ENCODE measurements at places on chromosomes 2 and 18.

GRCh38 chr2:30693821-30694281 is 113.4 kb downstream of the CAPN13 start:
- no peak for DNase-seq

DNA sequence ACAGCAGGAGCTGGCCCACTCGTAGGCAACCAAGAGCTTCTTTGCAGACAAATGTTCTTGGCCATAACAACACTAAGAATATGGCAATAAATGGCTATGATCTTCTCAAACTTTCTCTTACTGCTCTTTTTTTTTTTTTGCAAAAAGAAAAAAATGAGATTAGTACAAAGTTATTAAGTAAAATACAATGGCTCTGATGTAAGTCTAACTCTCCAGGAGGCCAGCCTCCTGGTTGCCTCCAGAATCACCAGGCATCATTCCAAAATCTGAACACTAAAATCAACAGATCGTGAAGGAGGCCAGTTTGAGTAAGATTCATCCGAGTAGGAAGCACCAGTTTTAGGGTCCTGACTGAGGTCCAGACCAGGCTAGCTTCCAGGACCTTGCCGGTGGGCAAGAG is 20.8 kb upstream of the FIGN start:
- DNase-seq: no peak

GRCh38 chr2:113977060-113977659 is 87.3 kb downstream of the ACTR3 start:
- DNase-seq: no peak

GRCh38 chr18:25446972-25447371 is 95.0 kb upstream of the ZNF521 start:
- DNase-seq: no peak

GRCh38 chr2:107146181-107146580 is 260.2 kb upstream of the ST6GAL2 start:
- no peak for DNase-seq

DNA sequence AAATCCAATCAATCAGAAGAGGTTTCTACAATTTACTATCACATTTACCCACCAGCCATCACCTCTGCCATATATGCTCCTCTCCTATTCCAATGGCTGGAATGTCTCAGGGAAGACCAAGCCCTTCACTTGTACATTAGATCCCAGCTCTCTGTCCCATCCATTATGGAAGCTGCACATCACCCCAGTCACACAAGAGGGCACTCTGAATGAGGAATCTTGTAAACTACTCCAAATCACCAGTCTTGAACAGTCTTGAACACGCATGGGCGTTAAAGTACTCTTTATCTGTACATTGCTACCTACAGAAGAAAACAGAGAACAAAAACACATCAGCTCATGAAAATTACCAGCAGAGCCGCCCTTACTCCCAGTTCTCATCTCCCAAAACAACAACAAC is 38.7 kb downstream of the ZC3H8 start:
- no peak for DNase-seq

- peak; percentile 24 for DNase-seq
Measured at GRCh38 chr18:27017901-27018500, 152.5 kb upstream of the AQP4 start.

- no peak for DNase-seq
Measured at GRCh38 chr2:45922577-45922988, 271.1 kb downstream of the PRKCE start.

DNA sequence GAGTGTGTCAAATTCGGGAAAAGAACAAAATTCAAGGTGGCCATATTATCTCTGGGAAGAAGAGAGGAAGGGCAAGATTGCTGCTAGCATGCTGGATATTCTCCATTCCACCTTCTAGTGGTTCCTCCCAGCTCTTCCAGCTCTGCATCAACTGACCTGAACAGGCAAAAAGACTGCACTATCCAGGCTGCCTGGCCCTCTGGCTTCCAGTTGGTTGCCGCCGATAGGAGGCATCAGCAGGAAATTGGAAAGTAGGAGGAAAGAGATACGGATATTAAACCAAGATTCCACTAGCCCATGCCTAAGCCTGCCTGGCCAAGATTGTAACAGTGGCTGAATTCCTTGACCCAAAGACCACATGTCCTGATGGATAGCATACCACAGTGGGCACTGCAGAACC is 1.7 kb upstream of the RTTN start:
- DNase-seq: no peak

DNA sequence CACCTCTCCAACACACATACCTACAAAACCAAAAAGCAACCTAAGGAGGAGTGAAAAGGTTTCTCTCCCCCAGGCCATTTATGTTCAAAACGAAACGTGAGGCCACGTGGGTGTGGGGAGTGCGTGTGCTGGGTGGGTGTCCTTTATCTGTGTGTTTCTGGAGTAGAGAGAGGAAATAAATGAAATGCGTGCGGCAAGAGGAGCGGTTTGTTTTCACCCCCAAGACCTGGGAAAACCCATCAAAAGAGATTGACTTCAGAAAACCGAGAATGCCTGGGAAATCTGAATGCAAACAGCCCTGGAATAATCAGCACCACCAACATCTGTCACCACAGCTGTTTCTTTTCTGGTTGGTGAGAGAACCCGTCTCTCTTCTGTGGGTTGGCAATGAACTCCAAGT is 137.4 kb downstream of the INSIG2 start:
- no peak for DNase-seq

DNA sequence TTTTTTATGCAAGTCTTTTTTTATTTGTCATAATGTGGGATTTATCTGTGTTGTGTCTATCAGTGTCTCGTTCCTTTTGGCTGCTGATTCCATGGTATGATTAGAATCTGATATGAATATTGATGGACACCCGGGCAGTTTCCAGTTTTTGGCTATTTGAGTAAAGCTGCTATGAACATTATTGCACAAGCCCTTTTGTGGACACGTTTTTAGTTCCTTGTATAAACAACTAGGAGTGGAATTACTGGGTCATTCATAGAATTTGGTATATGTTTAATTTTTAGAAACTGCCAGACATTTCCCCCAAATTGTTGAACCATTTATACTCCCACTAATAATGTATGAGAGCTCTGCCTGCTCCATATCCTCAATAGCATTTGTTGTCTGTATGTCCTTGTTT is 26.6 kb downstream of the HK2 start:
- no peak for DNase-seq

- no peak for DNase-seq
Measured at GRCh38 chr2:127086990-127087790, 19.8 kb downstream of the BIN1 start.
